ENCODE measurements at places on chromosomes 3 and 15.
A peak's percentile ranks its signal among the peaks of the same experiment; 100 is the strongest.

GRCh38 chr3:177787279-177788041 lies 590.2 kb upstream of the TBL1XR1 start:
- DNase-seq, result no peak

- DNase-seq, result no peak
Observed at GRCh38 chr3:197050511-197050910, 20.9 kb upstream of the MELTF start.

DNA sequence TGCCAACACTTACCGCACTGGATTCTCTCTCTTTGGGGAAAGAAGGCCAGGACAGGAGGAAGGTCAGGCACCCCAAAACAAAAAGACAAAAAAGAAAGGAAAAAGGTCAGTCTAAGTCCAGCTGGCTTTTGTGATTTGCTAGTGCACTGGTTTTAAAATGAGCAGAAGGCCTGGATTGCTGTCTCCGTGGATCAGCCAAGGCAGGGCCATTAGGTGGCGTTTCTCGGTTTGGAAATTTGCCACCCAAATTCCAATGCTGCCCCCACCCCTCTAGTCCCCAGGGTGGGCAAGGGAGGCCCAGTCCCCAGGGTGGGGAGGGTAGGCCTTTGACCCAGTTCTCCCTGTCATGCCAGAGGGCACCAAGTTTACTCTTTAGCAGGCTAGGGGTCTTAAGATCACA lies 33.3 kb downstream of the TLE3 start:
- no peak for DNase-seq

- DNase-seq, result peak; percentile 5
Observed at GRCh38 chr15:85837011-85837433, 42.3 kb upstream of the KLHL25 start.

GRCh38 chr3:2511356-2511755 lies 412.7 kb downstream of the CNTN4 start:
- peak; percentile 86 for DNase-seq

DNA sequence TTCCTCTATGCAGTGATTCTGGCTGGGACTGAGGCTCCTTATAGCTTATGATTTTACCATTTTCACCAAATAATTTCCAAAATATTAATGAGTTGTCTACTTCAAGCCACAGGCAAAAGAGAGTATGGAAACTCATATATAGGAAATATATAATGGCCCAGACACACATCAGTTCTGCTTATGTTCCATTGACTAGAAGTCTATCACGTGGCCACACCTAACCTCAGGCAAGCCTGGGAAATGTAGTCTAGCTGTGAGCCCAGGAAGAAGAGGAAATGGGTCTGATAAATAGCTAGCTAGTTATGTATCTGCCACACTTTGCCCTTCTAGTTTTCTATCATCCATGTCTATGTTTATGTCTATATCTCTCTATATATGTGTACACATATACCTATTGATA lies 195.1 kb downstream of the OTOL1 start:
- no peak for DNase-seq

- DNase-seq, result no peak
Observed at GRCh38 chr3:141401573-141402475, 33.5 kb downstream of the ZBTB38 start.

DNA sequence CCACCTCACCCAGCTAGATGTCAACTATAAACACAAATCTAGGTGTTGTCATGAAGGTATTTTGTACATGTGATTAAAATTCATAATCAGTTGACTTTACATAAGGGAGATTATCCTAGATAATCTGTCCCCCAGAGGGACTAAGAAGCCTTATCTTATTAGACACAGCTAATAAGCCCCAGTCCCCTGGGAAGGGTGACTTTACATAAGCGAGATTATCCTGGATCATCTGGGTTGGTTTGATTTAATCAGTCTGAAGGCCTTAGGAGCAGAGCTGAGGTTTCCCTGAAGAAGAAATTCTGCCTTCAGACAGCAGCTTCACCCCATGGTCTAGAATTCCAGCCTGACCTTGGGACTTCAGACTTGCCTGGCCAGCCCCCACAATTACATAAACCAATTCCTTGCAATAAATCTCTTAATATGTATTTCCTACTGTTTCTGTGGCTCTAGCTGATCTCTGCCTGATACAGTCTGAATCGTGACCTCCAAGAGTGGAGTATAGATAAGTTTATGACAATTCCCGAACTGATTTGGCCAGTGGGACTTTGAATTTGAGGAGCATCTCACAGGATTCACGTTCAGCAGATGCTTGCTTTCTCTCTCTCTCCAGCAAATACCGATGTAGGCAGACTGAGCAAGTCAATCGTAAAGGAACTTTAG lies 66.5 kb downstream of the MRPL46 start:
- DNase-seq, result no peak

DNA sequence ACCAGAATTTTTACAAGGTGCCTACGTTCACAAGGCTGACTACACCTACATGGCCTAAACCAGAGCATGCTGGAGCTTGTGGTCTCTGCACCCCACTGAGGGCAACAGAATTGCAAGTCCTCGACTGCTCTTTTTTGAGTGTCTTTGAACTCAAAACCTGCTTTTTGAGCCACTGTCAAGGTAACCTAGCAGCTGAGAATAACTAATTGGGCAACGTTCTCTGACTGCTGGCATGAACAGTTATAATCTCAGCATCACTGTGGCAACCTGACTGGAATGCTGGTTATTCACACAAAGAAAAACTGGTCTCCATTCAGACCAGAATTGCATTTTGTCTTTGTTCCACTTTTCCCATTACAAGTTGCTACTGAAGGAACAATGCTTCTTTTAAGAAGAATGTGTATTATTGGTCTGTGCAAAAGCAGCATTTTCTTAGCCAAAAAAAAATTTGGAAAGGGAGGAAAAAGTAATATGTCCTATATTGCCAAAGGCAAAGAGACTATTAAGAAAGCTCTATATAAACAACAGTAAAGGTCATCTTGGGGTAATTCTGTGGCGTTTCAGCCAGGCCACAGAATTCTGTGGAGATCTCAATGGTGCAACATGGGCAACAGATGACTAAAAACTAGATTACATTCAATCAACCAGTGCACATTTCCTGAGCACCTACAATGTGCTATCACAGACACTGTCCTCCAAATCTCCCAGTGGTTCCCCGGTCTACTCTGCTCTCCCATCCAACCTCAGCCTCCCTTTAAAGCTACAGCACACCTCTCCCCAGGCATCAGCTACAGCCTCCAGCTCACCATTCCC lies 76.8 kb downstream of the TNIK start:
- DNase-seq, result no peak

- DNase-seq, result no peak
Observed at GRCh38 chr3:182121401-182121800, 409.7 kb downstream of the SOX2 start.

DNA sequence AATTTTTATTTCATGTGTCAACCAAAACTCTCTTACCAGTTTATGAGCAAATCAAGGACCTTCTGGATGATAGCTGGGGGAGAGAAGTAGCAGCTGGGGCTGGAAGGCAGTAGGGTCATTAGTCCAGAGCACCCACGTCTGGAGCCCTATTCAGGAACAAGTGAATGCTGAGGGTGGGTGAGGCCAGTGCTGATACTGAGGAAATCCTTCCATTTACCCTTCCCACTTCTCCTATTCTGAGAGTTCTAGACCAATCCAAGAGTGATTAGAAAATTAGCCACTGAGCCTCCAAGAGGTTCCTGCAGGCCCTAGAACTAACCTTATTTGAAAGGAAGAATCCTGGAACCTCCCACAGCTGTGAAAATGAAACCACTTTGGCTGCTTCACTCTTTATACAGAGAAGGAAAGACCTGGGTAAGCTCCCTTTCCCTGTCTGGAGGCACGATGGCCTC lies 46.2 kb upstream of the VILL start:
- DNase-seq, result no peak

- peak; percentile 2 for DNase-seq
Observed at GRCh38 chr3:25448750-25449692, 21.0 kb downstream of the RARB start.

DNA sequence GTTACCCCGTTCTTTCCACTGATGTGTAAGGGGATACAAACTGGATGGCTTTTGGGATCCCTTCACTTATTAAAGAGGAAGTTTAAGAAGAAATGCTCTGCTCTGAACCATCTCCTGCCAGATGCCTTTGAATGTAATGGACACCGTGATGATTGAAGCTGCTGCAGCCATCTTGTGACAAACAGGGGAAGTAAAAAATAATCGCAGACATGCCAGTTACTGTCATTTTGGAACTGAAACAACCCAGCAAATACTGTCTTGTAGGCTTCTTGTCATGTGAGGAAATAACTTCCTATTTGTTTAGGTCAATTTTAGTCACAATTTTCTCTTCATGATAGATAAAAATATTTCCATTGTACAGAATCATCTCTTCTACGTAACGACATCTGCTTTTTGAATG lies 224.0 kb downstream of the CHL1 start:
- DNase-seq, result no peak

DNA sequence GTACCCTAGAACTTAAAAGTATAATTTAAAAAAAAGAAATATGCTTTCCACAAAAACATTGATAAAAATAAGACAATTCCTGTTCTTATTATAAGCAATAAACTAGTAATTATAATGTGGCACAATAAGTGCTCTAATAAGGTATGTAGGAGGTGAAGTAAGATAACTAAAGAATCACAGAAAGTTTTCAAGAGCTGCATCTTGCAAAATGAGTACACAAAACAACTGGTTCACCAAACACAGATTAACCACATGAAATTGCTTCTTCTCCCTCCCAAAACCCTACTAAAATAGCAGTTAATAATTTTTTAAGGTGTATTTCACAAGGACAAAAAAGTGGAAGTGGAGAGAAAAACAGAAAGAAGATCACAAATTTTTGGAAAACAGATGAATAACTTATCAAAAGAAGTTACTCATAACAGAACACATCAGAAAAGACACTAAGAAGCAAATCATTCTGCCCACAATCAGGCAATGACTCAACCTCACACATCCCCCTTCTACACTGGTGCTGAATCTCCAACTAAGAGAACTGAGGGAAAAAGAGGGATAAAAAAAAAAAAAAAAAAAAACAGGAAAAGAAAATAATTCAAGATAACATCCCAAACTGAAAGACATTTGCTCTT lies 64.2 kb downstream of the TBC1D5 start:
- DNase-seq, result no peak

DNA sequence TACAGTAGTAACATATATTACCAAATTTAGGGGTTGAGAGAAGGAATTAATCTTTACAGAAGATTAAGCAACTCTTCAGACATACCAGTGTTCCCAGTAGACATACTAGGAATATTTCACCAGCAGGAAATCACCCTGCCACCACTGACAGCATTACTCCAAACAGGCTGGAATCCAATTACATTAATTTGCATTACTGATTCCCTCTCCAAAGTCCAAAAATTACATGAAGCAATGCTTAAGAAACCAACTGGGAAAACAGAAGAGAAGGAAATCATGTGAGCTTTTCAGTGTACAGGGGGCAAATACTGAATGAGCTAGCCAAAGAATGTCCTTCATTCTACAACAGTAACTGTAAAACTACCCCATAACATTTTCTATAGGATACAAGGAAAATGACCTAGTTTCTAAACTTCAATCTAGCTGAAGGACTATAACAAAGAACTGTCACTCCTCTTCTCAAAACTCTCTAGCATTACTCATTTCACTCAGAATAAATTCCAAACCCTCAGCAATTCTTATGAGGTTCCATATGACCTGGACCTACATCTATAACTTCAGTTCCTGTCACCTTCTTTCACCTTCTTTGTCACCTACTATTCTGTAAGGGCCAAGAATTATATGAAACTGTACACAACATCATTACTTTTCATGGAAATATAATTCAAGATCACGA lies 72.7 kb downstream of the INO80 start:
- no peak for DNase-seq

GRCh38 chr3:179898024-179898423 lies 138.7 kb downstream of the PEX5L start:
- no peak for DNase-seq

- no peak for DNase-seq
Observed at GRCh38 chr3:32951410-32951811, at the start of gene CCR4. CCR4 (plus strand) TSS chr3:32951644; CDS start chr3:32953423, 1,779 bp downstream.

- DNase-seq, result no peak
Observed at GRCh38 chr3:179265875-179266274, 15.0 kb upstream of the KCNMB3 start.

DNA sequence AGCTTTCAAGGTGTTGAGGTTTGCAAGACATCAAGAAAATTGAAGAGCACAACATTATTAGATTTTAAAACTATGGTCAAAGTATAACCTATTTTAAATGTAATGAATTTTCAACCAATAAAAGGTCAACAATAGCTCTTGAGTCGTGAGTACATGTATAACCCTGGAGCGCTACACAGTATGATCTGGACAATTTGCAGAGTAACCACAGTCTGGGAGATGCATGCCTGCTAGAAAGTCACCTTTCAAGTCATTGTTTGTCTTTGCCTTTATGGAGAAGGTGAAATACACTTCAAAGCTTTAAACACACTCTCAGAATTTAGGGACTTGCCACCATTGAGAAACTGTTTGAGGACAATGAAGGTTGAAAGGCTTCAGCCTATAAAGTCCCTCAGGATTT lies 112.6 kb upstream of the ALCAM start:
- no peak for DNase-seq

DNA sequence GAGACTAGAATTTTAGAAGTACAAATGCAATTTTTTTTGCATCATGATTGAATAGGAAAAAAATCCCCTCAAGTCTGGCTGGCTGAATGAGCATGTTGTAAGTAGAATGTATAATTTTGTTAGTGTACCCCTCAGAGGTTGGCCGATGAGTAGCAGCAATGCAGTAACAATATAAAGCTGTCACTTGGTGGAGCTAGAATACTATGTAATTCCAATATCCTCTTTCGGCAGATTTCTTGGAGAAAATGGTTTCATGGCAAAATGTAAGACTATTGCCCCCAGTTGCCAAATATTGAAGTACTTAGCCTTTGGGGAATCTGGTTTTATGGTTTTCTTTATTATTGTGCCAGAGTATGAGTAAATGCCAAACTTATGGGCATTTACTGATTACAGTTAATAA lies 39.8 kb upstream of the SGO1 start:
- peak; percentile 10 for DNase-seq

DNA sequence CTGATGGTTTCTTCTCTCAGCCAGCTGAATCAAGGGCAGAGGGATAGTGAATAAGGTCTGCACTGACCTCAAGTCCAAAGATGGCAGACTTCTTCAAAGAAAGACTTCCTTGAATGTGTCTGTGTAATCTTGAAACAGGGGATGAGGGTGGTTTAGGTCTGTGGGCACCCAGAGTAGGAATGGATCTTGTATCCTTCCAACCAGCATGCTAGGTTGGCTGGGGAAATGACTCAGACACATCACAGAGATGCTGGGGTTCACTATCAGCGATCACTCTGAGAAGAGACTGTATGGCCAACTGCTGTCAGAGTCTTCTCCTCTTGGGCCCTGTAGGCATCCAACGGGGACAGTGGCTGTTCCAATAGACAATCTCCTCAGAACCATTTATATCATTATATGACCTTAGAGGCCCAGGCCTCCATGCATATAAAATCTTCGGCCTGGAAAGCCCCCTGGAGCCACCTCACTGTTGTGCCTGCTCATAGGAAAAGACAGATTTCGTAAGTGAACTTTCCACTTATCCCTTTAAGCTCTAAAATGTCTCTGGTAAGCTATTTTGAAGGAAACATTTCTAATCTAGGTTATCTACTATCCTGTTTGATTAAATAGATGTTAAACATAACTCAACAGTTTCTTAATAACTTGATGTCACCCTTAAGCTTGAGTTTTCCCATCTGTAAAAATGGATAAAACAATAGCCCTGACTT lies 58.5 kb downstream of the TIPARP start:
- DNase-seq, result no peak

Data from NCI-H1694 treated with DMSO at 0.1 percent for 48 hours (cell line).